ENCODE measurements at places on chromosomes 13 and 19.
A peak's percentile ranks its signal among the peaks of the same experiment; 100 is the strongest.

- DNase-seq: no peak
These were observed 169.6 kb upstream of the SOX1 start for GRCh38 chr13:111897178-111897845.

- DNase-seq: peak; percentile 63
These were observed 333.6 kb downstream of the DLEU7 start for GRCh38 chr13:50509771-50510441.

GRCh38 chr19:30799865-30800755 lies 427.9 kb downstream of the ZNF536 start:
- DNase-seq: peak; percentile 2

- no peak for DNase-seq
These were observed 121.7 kb downstream of the ZNF429 start for GRCh38 chr19:21626924-21627697.

DNA sequence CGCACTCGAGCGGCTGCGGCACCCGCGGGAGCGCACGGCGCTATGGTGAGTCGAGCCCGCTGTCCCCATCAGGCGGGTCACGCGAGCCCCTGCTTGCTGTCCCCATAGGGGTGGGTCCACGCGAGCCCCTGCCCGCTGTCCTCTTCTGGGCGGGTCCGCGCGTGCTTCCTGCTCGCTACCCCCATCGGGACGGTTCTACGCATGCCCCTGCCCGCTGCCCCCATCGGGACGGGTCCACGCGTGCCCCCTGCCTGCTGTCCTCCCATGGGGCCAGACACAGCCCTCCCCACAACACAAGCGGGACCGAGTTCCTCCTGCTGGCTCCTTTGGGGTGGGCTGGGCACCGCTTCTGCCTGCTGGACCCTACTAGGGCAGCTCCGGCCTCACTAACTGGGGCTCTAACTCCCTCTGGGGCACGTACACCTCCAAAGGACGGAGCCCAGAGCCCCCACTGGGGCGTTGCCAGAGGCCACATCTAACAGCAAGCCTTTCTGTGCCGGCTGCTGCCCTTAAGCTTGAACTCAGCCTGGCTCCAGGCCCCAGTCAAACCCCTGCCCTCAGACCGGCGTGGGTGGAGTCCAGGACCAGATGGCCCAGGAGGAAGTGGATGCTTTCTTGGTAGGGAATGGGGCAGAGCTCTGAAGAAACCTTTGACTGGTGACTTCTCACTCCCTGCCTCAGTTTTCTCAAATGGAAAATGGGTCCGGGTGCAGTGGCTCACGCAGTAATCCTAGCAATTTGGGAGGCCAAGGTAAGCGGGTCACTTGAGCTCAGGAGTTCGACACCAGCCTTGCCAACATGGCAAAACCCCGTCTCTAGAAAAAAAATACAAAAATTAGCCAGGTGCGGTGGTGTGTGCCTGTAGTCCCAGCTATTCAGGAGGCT lies 722 bp downstream of the COLGALT1 start:
- peak; percentile 58 for DNase-seq

DNA sequence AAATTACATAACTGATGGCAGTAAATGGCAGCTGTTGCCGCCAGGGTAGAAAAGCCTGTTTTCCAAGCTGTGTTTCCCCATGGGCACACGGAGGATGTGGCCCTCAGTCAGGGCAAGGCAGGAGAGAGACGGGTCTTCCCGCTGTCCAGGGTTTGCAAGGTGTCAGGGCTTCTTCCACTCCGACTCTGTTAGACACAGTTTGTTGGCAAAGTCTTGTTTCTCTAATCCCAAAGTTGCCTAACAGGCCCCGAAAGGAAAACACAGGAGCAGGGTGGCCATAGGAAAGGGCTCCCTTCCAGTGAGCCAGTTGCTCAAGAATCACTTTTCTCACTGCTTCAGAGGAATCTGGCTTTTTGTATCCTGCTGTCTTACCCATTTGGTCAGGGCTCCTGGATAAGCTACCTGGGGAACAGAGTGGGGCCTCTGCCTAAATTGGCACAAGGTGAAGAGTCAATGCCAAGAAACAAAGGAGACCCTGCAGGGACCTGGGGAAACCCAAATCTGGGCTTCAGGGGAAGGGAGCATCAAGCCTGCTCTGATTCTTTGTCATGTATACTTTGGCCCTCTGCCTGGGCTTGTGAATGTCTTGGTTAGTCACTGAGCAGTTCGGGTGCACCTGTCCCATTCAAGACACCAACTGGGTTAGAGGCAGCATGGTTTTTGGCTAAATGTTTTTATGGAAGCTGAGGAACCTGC lies 29.0 kb upstream of the CXCL17 start:
- DNase-seq: no peak

DNA sequence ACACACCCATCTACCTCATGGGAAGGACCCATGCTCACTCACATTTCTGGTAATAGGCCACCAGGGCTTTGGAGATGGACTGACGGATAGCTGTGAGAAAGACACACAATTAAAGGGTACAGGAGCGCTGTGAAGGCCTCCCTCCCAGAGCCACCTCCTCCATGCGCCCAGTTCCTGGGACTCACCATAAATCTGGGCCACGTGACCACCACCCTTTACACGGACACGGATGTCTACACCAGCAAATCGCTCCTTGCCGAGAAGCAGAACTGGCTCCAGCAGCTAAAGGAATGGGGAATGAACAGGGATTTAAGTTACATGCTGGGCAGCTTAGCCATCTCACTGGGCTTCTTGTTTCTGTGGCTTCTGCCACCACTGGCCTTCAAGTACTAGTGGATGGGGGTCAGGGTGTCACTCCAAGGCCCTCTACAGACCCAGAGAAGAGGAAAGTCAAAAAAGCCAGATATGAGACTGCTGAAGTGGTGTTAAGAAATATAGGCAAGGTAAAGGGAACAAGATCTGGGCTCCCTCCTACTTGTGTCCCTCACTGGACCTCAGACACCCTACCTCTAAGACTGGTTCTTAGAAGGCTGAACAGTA lies 2.2 kb downstream of the RPS16 start:
- DNase-seq: no peak

DNA sequence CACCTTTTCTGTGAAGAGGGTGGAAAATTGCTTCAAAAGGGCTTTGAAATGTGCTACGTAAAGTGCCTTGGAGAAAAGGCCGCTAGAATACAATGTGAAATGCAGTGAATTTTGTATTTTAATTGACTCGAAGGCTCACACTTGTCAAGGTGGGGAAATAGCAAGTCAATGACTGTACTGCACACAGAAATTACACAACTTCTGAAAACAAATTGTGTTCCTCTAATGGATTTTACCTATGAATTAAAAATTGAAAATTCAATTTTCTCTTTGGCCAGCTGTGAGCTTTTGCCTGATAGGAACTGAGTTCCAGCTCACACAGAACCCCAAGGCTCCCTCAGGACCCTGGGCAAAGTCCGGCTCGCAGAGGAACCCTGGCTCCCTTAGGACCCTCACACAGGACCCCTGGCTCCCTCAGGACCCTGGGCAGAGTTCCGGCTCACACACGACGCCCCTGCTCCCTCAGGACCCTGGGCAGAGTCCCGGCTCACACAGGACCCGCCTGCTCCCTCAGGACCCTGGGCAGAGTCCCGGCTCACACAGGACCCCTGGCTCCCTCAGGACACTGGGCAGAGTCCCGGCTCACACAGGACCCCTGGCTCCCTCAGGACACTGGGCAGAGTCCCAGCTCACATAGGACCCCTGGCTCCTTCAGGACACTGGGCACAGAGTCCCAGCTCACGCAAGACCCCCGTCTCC lies 324.9 kb downstream of the UQCRFS1 start:
- DNase-seq: no peak

Measured in fibroblast of the aortic adventitia (primary cell).